ENCODE measurements at places on chromosomes 6 and 20.

DNA sequence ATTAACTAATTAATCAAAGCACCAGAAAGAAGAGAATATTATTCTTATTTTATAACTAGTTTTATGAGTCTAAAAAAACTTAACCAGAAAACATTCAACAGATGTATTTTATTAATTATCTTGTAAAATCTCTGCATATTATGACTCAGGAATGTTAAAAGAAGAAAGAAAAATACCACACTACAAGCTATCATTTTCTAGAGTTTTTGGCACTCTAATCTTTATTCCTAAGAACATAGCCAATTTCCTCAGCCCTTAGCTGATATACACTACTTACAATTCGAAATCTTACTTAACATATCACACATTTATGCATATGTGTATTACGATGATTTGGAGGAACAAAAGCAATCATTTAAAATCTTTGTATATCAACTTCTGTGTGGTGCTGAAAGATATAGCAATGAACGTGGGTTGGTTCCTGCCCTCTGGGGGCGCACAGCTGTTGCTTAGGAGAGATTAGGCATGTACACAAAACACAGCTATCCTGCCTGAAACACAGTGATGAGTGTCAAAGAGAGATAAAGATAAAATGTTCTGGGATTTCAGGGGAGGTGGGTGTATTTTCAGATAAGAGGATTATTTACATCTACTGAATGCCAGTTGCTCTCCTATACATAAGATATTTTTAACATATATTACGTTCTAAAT, 404.5 kb downstream of the SYNE1 start:
- DNase-seq = peak; percentile 13

- no peak for DNase-seq
Observed at GRCh38 chr6:75449630-75450206, 43.9 kb downstream of the FILIP1 start.

DNA sequence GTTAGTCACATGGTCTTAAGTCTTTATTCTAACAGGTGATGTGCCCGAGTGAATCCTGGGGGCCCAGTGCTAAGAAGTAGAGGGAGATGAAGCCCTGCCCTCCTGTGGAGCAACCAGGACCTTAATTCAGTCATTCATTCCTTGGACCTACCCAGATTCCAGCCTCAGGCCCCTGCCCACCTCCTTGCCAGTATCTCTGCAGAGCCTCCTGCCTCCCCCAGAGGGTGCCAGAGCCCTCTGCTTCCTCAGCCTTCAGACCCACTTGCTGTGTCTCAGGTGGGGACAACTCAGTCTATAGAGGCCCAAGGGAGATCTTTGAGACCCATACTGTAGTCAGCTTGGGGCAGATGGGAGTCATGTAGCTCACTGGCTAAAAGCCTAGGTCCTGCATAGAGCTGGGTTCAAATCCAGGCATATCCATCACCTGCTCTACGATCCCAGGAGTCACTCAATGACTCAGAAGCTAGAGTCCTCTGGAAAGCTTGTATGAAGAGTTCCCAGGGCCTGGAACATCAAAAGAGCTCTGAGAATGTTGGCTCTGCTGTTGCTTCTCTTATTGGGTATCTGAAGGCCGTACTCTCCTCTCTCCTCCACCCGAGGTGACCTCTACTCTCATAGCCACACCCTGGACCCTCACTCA, 3.9 kb upstream of the SIGLEC1 start:
- peak; percentile 30 for DNase-seq

DNA sequence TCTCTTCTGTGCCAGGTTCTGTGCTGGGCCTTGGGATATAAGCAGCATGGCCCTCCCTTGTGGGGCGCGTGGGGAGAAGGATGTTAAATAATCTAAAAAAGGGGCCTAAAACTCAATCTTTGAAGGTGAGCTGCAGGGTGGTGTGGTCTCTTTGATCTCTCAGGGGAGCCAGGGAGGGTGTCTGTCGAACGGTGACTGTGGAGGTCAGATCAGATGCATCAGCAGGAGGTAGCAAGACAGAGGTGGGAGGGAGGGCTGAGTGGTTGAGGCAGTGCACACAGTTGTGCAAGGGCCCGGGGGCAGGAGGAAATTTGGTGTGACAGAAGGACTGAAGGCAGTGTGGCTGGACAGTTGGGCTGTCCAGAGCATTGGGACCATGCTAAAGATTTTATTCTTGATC, 287.3 kb downstream of the BMP7 start:
- DNase-seq = no peak

DNA sequence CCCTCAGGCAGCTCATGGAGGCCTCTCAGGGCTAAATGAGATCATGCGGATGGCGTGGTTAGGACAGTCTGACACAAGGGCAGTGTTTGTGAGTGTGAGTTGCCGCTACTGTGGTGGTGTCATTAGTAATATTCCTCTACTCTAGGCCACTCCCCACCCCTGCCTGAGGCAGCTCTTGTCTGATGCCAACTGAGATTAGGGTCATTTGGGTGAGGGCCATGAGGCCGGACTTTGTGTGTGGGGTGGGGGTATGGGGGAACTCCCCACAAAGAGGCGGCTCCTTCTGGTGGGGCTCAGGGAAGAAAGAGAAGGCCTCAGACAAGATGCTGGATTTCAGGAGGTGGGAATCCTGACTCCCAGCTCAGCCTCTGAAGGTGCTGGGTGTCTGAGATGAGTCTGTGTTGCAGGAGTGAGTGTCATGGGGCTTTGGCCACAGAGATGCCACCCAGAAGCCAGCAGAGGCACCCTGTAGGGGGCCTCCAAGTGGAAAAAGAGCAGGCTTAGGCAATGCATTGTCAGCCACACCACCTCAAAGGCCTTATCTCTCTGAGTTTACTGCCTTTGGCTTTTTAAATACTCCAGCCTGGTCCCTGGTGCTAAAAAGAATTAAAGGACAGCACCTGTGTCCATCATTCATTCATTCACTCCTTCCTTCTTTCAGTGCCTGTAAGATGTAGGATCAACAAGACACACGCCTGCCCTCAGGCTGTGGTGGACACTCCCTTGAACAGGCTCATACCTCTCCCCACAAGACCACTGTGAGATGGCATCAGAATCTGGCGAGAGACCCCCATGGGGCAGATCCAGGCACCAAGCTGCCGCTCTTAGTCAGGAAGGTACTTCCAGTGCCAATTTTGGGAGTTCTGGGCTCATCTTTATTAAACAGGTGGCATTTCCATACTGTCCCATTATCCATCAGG, 175.2 kb downstream of the MRPL14 start:
- no peak for DNase-seq

DNA sequence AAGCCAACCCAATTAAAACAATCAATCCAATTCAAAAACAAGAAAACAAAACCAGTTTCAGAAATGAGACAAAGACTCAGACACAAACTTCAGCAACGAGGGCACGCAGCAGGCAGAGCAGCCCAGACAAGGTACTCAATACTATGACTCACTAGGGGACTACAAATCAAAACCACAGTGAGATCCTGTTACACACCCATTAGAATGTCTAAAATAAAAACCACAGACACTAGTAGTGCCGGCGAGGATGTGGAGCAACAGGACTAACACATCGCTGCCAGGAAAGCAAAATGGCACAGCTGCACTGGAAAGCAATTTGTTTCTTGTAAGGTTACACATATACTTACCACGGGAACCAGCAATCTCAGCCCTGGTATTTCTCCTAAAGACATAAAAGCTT, 28.4 kb upstream of the MAS1L start:
- DNase-seq = peak; percentile 50

- no peak for DNase-seq
Observed at GRCh38 chr6:14520536-14520935, 403.0 kb downstream of the CD83 start.

Measured in CD4-positive, alpha-beta T cell treated with Interleukin-6 for 4 hours (primary cell).